Right renal pelvis (tissue), 4 donors: ENCODE measurements at places on chromosomes 1 and 21. TPM values are rescaled to one million over a fixed set of nuclear protein-coding genes. Genes with fewer than 3 reads are reported as not detected.

The DBT gene
- 24.0 TPM for polyA plus RNA-seq

- no peak for DNase-seq
These were observed 75.6 kb downstream of the PLA2G4A start for GRCh38 chr1:186904361-186904760.

The TACSTD2 gene
- polyA plus RNA-seq, result 63.2 TPM

DNA sequence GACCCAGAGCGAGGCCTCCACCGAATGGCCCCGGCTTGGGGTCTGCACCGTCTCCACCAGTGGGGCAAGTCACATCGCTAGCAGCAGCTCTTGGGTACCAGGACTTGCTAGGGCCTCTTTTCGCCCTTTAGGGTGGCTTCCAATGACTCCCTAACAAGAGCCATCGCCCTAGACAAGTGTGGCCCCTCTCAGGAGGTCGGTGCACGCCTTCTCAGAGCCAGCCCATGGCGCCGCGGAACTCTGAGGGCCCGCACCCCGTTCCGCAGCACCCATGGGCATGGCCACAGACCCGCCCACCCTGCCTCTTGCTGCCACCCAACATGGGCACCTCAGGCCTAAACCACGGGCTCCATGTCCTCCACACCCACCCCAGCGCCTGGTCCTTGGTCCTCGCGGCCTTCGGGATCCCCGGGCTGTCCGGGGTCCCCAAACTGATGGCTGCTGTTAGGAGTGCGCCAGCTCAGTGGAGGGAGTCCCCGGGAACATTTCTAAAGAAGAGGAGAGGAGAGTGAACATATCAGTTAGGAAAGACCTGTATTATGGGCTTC lies 3.2 kb upstream of the CACNA1S start:
- DNase-seq, result no peak

GRCh38 chr1:22949822-22950331 lies 22.8 kb downstream of the LACTBL1 start:
- DNase-seq, result no peak

- no peak for DNase-seq
These were observed 32.7 kb upstream of the ZNF326 start for GRCh38 chr1:89962024-89962741.

GRCh38 chr1:239387304-239388158 lies 1.2 kb downstream of the CHRM3 start:
- no peak for DNase-seq

The RPTN gene
- polyA plus RNA-seq, result not detected

- DNase-seq, result no peak
These were observed 20.0 kb upstream of the CDCA8 start for GRCh38 chr1:37672136-37672870.

- no peak for DNase-seq
These were observed 8.4 kb downstream of the EFNA3 start for GRCh38 chr1:155086856-155087535.

GRCh38 chr1:175848329-175848728 lies 104.9 kb upstream of the TNR start:
- no peak for DNase-seq

The RBP7 gene
- 35.6 TPM for polyA plus RNA-seq

DNA sequence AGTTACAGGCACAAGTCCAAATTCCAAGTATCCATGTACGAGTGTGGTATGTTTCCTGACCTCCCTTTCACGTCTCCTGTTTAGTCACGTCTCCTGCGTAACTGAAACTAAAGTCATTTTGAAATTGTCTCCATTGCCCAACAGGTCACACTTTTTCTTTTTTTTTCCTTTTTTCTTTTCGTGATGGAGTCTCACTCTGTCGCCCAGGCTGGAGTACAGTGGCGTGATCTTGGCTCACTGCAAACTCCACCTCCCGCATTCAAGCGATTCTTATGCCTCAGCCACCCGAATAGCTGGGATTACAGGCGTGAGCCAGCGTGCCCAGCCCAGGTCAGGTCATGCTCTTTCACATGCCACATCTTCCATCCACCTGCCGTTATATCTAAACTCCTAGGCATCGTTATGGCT lies 38.2 kb downstream of the L1TD1 start:
- DNase-seq, result no peak

- DNase-seq, result no peak
These were observed 383.5 kb downstream of the NTNG1 start for GRCh38 chr1:107524301-107524700.

GRCh38 chr21:38842079-38842478 lies 36.4 kb downstream of the ETS2 start:
- DNase-seq, result no peak

The MTF1 gene
- polyA plus RNA-seq, result 11.1 TPM

The TRAF5 gene
- 13.9 TPM for polyA plus RNA-seq

The OR2T29 gene
- not detected for polyA plus RNA-seq

DNA sequence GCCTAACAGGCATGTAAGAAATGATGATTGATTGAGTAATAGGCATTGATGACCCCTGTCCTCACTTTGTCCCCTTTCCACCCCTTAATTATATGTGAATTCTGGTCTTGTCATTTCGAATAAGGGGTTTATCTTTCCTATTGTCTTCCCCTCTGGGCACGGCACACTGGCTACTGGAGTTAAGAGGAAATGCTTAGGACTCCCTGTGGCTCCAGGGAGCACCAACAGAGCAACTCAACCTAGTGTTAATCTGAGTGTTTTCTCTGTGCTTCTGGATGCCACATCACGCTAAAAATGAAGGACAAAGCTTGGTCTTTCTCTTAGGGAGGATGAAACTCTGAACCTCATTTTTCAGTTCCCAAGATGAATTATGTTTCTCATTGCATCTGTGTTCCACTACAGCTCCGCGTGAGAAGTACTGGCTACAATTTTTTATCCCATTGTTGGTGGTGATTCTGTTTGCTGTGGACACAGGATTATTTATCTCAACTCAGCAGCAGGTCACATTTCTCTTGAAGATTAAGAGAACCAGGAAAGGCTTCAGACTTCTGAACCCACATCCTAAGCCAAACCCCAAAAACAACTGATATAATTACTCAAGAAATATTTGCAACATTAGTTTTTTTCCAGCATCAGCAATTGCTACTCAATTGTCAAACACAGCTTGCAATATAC lies 5.3 kb downstream of the FCER1A start:
- no peak for DNase-seq

DNA sequence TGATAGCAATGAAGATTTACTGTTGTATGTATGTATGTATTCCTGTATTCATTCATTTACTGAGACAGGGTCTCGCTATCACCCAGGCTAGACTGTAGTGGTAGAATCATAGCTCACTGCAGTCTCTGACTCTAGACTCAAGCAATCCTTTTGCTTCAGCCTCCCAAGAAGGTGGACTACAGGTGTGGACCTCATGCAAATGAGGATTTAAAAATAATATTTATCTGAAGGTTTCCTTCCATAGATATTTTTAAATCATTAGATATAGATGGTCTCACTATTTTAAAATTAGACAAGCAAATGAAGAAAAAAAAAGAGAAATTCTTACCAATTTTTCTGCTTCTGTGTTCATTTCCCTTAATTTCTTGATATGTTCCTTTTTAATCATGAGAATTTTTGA lies 27.0 kb downstream of the MIXL1 start:
- no peak for DNase-seq

DNA sequence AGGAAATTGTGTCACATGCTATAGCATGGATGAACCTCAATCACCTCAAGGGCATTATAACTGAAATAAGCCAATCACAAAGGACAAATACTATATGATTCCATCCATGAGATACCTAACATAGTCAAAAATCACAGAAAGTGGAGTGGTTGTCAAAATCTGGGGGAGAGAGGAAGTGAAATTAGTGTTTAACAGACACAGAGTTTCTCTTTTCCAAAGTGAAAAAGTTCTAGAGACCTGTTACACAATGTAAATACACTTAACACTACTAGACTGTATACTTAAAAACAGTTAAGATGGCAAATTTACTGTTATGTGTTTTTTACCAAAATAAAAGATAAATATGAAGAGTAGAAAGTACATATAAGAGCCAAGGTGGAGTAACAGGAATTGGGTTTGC lies 31.8 kb downstream of the ZNF644 start:
- DNase-seq, result no peak

DNA sequence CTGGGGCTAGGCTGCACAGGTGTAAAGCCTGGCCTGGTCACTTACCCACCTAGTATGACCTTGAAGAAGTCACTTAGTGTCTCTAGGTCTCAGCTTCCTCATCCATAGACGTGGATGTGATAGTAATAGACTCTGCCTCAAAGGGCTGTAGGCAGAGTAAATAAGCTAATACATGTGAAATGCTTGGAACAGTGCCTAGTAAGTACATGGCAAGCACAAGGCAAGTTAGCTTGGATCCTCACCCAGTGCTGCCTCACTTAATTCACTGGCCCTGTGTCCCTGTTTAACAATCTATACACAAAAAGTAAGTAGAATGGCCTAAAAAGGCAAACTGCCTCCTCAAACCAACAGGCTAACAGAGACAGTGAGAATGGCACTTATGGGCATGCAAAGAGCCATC lies 167.8 kb downstream of the PIGK start:
- no peak for DNase-seq

The CLCA1 gene
- polyA plus RNA-seq, result not detected

- no peak for DNase-seq
These were observed 8.4 kb downstream of the ZYG11A start for GRCh38 chr1:52850951-52851350.
